H54 (cell line): ENCODE measurements at places on chromosomes 12 and 14.

DNA sequence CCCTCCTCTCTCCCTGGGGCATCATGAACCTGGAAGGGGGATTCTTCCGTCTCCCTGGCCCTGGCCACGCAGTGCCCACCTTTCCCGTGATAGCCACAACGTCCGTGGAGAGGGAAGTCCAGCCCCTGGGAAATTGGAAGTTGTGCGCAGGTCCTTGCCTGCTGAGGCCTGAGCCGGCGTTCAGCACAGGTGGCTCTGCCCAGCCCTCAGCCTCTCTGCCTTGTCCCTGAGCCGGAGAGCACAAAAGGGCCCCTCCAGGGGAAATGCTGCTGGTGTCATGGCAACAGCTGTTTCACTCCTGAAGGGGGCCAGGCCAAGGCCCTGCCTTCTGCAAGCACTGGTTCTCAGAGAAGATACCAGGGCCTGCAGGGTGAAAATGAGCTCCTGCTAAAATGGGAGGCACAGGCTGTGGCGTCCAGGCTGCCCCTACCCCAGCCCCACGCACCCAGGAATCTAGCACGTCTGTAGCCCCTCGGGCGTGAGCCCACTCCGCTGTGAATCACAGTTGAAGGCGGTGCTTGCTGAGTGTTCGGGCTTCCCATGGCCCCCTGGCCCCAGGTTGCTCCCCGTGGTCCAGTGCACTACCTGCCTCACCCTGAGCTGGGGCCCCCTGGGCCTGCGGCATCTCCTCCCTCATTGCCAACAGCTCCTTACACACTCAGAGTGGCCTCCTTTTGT, 149.4 kb downstream of the ADGRD1 start:
- no peak for DNase-seq

DNA sequence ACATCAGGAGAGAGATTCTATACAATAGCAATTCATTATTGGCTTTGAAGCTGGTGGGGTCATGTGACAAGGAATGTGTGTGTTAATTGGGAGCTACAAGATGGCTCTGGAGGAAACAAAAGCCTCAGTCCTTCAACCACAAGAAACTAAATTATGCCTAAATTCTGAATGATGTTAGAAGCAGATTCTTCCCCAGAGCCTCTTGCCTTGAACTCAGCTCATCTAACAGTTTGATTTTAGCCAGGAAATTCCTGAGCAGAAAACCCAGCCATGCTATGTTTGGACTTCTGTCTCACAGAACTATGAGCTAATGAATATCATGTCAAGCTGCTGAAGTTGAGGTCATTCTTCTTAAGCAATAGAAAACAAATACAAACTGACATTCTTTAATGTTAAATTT, 274.7 kb downstream of the SLC6A15 start:
- no peak for DNase-seq

DNA sequence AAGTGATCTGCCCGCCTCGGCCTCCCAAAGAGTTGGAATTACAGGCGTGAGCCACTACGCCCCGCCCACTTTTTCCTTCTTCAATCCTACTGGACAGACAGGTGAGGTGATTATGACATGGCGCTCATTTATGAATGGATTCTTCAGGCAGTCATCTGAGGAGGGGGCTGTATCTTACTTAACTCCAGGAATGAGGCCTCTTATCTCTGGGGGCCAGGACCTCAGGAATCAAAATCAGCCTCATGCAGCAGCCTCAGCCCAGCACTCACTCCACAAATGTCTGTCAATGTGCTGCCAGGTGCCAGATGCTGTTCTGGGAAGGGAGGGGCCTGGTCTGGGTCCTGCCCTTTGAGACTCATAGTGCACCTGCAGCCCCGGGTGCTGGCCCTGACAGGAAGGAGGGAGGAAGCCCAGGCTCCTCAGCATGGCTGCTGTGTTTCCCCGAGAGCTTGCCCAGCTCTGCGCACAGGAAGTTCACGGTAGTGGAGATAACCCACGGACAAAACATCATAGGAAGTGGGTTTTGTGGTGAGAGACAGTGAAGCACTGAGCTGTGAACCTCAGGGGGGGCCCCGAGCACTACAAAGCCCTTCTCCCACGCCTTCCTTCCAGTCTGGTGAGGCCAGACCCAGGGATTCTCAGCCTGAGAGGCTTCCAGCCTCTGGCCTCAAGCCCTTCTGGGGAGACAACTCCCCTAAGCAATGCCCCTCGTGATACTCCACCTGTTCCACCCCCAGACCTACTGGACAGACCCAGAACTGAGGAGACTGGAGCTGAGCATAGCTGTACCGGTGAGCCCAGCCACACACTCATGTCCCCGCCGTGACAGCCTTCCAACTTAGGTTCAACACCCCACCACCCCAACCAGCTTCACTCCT, 22.3 kb downstream of the GALNT6 start:
- DNase-seq, result no peak

DNA sequence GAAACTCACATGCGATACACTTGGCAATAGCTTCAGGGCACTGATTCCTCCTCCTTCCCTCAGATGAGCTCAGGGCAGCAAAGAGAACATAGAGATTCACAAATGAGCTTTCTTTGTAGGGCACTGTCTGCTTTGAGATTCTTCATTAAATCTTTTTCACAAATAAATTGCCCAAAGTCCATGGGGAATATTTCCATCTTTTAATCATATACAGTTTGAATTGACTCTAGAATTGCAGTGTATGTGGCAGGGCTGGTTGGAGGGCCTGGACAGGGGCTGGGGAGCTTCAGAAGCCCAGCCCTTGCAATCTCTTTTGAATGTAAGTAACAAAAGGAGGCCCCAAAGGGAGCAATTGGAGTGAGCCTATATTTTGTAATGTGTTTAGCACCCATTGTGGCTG, 197.5 kb downstream of the NOVA1 start:
- DNase-seq, result no peak

DNA sequence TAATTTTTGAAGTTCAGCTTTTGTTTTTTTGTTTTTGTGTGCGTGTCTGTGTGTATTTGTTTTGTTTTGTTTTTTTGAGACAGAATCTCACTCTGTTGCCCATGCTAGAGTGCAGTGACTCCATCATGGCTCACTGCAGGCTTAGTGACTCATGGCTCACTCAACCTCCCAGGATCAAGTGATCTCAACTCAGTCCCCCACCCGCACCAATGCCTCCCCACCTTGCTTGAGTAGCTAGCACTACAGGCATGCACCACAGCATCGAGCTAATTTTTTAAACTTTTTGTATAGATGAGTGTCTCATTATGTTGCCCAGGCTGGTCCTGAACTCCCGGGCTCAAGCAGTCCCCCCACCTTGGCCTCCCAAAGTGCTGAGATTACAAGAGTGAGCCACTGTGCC, 981.4 kb downstream of the BCL11B start:
- DNase-seq, result peak; percentile 3

DNA sequence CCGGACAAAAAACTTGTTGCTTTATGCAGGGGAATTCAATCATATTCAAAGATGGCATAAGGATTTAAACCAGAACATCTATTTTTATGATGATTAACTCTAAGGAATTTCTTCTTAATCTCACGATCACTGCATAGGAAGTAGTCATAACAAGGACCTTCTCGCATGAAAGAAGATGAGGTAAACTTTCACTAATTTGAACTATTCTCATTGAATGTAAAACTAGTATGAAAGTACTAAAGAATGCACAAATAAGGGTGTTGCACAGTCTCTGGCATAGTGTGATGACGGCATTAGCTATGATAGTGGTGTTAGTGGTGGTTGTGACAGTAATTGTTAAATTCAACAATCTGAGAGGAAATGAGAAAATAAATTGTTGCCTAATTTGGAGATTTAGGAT, 280.0 kb downstream of the SLC6A15 start:
- no peak for DNase-seq

- no peak for DNase-seq
Observed at GRCh38 chr14:76257842-76258397, 106.2 kb downstream of the GPATCH2L start.

DNA sequence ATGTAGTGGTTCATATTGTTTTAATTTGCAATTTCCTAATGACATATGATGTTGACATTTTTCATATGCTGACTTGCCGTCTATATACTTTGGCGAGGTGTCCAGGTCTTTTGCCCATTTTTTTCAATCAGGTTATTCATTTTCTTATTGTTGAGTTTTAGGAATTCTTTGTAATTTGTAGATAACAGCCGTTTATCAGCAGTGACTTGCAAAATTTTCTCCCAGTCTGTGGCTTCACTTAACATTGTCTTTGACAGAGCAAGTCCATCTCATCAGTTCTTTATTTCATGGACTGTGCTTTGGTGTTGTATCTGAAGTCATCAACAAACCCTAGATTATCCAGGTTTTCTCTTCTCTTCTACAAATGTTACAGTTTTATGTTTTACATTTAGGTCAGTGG, 12.6 kb upstream of the KLHDC2 start:
- DNase-seq, result no peak

DNA sequence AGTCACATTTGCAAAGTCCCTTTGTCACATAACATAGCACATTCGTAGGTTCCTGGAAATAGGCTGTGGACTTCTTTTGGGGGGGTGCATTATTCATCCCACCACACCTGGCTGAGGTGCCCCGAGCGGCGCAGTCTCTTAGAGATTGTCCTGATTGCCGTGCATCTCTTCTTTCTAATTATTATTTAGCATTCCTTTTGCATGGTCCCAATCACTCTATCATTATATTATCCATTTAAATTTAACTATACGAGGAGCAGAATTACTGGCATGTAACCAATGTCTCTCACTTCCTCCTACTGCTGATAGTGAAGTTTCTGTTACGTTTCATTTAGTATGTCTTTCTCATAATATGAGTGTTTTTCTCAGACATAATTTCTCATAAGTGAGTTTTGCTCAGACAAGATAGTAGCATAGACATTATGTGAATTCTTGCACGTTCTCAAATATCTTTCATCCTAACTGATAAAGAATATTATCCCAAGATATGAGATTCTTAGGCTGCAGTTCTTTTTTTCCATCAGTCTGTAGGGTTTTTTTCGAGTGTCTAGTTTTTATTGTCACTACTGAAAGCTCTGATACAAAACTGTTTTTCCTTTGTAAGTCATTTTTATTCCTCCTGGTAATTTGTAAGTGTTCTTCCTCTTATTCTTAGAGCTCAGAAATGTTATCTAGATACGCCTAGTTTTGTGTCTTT, 444.3 kb downstream of the NELL2 start:
- DNase-seq, result no peak

DNA sequence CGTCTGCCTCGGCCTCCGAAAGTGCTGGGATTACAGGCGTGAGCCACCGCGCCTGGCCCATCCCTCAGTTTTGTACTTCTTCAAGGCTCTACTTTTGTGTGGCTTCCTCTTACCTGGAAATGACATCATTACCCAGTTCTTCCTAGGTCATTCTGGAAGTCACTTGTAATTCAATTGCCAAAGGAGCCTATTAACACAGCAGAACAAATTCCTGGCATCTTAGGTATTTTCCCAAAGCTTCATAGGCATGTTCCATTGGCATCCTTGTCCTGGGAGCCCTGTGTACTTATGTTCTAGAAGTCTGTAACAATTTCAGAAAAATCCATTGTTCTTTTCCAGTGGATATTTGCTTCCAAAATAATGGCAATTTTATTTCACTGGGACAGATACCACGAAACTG, 60.6 kb downstream of the DAAM1 start:
- DNase-seq, result no peak
